ENCODE measurements at places on chromosomes 5 and 9.

- DNase-seq = no peak
Measured at GRCh38 chr5:151110992-151111391, 30.2 kb upstream of the TNIP1 start.

DNA sequence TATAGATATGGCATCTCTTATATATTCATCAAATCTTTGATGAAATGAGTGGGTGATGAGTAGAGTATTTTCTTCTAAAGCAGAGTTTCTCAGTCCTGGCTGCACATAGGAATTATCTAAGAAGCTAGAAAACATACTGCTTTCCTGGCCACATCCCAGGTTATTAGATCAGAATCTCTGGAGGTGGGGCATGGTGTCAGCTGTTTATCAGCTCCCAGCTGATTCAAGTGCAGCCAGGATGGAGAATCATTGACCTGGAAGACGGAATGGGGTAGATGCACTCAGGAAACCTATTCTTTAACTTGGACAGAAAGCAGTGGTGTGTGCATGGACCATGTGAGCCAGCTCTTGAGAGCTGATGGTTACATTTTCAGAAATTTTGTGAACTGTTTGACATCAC, 108.1 kb upstream of the IL6ST start:
- no peak for DNase-seq

DNA sequence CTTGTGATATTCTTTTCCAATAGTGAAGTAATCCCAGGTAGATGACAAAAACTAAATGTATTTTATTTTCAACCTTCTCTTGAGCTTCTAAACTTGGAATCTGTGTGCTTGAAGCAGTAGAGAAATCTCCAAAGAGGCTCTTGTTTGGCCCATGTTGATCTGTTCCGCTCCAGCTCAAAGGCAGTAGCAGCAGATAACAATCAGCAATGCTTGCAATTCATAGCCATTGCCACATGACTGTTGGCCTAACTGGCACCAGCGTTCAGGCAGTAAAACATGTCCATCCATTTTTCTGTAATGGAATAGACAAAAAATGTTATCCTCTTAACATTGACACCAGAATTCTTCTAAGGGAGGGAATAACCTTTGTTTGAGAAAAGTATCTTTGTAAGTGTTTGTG, 270.7 kb upstream of the MSX2 start:
- no peak for DNase-seq

DNA sequence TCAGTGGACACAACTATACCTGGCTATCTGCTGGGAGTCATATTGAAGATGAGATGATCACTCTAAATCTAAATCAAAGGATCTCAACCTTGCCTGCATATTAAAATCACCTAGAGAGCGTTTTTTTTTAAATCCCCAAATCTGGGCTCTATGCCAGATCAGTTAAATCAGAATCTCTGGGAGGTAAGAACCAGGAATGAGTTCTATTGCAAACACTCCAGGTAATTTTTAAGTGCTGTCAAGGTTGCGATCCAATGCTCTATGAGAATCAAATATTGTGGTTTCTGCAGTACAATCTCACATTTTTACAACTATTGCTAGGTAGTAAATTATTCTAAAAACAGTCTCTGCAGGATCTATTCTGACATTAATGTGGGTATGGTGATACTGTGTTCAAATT, 202.3 kb upstream of the OR13F1 start:
- no peak for DNase-seq

DNA sequence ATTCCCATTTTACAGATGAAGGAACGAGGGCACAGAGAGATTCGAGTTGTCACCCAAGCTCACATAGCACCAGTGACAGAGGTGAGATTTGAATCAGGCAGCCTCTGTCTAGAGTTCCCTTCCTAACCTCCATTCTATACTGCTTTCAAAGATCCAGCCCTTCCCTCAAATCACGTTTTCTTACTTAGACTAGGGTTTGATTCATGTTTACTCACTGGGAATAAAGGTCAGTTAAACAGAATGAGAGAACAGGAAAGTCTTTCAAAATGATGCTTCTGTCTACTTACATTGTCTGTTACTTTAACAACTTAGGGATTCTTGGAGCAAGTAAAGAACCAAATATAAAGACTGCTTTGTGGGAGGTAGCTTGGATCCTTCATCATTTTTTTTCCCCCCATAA, 40.0 kb downstream of the ZFAND5 start:
- no peak for DNase-seq

DNA sequence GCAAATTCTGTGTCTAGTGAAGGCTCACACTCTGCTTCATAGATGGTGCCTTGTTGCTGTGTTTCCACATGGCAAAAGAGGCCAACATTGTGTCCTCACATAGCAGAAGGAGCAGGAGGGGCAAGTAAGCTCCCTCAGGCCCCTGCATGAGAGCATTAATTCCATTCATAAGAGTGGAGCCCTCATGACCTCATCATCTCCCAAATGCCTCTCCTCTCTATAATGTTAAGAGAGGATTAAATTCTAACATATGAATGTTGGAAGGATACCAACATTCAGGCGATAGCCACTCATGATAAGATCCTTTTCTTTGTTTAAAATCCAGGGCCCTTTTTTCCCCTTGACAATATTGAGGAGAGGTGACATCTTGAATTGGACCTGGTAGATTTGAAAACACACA, 35.2 kb upstream of the PAM start:
- DNase-seq = no peak

DNA sequence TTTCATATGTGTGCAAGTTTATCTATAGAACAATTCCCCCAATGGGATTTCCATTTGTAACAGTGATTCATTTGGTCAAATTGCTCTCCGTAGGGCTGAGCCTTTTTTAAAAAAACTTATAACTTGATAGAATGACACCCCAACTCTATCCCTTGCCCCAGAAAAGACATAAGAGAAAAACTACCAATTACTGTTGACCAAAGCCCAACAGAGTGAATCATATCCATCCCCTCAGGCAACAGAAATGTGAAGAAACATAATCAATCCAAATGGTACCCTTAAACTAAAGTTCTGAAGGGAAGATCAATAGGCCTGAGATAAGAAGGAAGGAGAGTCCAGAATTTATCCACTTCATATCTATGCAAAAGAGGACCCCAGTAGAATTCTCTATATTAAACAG, 17.8 kb downstream of the TICAM2 start:
- DNase-seq = no peak

- no peak for DNase-seq
Measured at GRCh38 chr5:137191179-137191578, 307.9 kb downstream of the SPOCK1 start.

DNA sequence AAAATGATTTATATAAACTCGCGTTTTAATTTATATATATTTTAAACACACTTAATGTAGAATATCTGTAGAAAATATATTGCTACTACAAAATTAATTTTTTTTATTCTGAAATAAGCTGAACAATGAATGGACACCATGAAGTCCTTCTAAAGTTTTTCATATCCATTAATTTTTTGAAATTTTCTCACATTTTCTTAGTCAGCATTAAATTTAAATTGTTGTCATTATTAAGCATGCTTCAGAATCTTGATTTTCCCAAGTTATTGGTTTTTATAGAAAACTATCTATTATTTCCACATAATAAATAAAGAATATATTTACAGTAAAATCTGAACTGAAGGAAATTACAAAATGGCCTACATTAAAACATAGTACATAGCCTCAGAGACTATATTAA, 1314.9 kb upstream of the CDH6 start:
- no peak for DNase-seq

GRCh38 chr5:18457255-18457654, 823.0 kb downstream of the TAF11L14 start:
- no peak for DNase-seq

DNA sequence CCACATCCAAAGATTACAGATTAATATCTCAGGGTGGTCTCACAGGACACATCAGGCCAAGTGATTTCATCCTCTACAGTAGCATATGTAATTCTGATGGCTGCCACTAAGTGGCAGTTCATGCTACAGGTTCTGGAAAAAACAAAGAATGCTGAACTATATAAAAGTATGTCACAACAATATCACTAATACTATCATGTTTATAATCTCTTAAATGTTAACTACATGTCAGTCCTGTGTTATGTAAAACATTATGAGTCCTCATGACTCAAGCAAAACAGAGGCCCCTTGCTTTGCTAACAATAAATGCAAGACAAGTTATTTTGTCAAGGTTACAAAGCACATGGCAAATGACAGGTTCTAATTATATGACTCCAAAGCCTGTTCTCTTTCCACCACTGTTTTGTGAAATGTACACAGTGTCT, 233.2 kb downstream of the FBXL17 start:
- no peak for DNase-seq

GRCh38 chr9:87290241-87291052, 207.2 kb upstream of the DAPK1 start:
- DNase-seq = peak; percentile 11

DNA sequence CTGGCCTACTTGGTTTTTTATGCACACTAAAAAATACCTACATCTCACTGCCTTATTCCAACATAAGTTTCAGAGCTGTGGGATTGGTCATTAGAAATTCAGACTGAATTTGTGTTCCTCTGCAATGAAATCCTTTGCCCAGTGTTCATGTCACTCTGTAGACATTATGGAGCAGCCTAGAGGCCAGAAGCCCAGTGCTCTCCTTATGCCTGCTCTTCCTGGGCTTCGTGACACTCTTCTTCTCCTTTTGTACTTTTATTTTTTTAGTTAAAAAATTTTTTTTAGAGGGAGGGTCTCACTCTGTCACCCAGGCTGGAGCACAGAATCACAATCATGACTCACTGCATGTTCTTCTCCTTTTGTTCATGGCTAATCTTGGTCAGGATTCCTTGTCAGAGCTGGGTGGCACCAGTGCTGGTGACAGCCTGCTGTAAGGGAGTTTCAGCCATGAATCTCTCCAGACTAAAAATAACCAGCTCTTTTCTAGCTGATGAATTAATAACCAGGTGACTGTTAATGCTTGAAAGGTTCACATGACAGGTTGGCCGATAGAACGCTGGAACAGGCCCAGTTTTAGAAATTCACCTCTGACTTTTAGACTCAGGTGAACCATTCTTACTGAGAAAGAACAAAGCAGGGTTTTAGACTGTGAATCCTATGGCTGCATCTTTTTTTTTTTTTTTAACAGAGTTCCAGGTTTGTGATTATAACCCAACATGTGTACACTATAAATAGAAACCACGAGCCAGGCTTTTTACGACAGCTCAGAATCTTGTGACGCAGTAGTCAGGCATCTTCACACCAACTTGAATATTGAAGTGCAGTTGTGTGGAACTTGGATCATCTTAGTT, 34.1 kb upstream of the C5orf47 start:
- DNase-seq = no peak

DNA sequence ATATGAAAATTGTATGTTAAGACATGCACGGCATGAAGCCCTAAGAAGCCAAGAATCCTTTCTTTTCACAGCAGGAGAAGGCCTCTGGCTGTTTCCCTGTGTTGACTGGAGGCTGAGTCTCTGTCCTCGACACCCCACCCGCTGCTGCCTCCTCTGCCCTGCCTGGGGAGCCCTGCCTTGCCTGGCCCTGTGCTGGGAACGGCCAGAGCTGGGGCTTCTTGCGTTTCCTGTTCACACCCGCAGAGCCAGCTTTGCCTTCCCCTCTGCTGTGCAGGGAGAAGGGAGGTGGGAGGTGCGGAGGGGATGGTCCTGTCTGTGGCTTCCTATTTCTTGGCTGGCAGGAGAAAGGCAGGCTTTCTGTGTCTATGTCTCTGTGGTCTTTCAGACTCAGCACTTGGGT, 6.9 kb upstream of the GMCL2 start:
- no peak for DNase-seq

GRCh38 chr9:108269371-108269770, 586.4 kb downstream of the ACTL7B start:
- no peak for DNase-seq

GRCh38 chr9:110619831-110620230, 40.3 kb upstream of the SVEP1 start:
- no peak for DNase-seq

DNA sequence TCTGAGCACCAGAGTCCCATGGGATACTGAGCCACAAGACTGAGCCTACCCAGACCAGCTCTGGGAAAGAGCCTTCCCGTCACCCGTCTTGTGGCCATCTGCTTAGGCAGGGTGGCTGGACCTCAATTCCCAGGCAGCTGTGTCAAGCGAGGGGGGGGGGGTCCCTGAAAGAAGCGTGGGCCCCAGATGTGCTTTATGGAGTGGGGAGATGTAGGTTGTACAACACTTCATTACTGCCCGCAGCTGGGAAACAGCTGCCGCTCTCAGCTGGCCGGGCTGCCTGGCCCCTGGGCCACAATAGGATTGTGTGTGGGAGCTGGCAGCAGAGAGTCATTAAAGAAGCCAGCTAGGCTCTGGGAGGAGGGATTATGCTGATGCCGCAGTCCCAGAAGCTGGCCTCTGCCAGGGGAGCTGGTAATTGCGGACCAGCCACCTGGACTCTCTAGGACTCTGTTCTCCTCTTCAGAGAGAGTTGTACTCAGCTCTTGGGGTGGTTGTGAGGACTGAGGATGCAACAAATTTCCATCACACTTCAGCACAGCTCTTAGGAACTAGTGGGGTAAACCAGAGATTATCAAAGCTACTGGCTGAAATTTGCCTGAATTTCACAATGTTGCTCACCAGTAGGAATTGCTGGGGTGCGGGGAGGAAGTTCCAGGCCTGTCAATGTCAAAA, 145.4 kb downstream of the GADD45G start:
- DNase-seq = peak; percentile 44

DNA sequence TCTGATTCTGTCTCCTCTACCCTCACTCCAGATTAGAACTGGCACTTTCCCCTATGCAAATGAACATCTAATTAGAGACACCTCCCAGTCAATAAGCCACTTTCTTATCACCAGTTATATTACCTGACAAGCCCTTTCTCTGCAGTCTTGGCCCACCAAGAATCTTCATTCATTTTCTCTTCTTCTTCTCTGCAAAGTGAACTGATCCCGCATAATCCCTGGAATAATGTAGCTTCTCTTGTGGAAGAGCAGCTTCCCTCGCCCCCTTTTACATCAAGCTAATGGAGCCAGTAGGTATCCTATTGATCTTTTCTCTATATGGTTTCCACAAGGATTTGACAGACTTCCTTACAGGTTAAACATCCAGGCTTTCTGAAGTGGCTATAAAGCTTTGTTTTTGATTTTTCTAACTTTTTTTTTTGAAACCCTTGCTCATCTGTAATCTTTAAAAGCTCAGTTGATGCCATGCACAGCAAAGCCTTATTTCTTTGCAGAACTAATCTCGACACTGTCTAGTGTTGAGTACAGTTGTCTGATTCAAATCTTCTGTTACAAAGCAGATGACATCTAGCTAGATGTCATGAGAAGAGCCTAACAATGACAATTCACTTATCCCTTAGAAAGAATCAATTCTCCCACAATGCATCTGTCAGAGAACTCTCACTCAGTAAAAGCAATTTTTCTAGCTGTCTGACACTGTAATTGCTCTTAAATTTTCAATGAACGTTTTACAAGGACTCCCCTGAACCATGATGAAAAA, 281.4 kb downstream of the ISL1 start:
- DNase-seq = no peak
